ENCODE measurements at places on chromosomes 11 and 22.
A peak's percentile ranks its signal among the peaks of the same experiment; 100 is the strongest.

- no peak for DNase-seq
These were observed 663 bp downstream of the MRGPRG start for GRCh38 chr11:3217818-3218482.

- no peak for DNase-seq
These were observed 66.8 kb downstream of the BRD1 start for GRCh38 chr22:49760630-49761571.

GRCh38 chr11:50187220-50187619, 154.5 kb downstream of the OR4C45 start:
- DNase-seq, result no peak

DNA sequence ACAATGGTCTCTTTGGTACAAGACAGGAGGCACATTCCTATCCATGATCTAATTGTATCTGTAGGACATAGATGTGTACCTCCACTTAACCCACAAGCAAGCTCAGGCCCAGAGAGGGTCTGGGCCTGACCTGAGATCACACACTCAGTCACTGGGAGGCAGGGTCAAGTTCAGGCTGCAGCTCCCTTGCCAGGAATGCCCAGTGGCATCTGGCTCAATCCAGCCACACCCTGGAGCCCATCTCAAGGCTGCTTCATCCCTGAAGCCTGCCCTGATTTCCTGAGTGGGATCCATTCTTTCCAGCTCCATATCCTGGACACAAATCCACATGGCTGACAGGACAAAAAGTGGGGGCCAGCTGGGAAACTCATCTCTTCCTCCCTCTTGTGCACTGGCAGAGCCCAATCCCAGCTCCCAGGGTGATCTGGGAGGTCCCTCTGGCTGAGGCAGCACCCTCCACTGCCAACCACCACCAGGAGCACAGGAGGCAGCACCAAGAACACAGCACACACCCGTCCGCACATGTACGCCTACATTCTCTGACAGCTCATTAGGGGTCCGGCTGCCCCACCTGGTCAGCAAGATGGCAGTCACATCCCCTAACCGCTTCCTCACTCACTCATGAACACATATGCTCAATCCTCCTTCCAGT, 39.2 kb upstream of the KLHL35 start:
- no peak for DNase-seq

GRCh38 chr11:47225552-47226400, 11.0 kb downstream of the DDB2 start:
- no peak for DNase-seq

DNA sequence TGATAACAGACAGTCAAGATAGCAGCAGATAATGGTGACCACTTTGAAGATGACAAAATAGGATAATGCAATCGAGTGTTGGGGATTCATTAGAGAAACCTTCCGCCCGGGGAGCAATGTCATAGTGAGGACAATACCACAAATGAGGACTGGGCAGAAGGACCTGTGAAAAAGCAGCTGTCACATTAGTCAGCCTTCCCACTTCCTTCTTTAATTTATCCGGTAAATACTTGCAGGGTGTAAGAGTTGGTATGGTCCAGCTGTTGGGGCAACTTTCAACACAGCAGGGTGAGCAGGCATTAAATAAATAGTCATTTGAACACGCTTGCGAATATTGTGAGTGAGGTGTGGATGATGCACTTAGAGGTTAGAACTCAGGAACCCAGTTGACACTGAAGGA, 132.5 kb upstream of the KIRREL3 start:
- DNase-seq, result no peak

DNA sequence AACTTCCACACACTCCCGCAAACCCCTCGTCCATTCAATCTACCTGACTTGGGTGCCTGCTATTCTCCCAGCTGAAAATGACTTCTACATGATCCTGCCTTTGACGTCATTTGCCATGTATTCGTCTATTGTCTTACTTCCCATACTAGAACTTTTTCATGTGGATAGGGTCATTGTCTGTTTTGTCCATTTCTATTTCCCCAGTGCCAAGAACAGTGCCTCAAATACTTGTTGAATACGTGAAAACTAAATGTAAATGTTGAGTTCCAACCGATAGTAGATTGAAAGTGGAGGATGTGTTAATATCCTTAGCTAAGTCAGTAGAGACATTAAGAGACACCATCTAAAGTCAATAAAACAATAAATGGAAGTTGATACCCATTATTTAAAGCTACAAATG, 935 bp downstream of the TRIM68 start:
- no peak for DNase-seq

DNA sequence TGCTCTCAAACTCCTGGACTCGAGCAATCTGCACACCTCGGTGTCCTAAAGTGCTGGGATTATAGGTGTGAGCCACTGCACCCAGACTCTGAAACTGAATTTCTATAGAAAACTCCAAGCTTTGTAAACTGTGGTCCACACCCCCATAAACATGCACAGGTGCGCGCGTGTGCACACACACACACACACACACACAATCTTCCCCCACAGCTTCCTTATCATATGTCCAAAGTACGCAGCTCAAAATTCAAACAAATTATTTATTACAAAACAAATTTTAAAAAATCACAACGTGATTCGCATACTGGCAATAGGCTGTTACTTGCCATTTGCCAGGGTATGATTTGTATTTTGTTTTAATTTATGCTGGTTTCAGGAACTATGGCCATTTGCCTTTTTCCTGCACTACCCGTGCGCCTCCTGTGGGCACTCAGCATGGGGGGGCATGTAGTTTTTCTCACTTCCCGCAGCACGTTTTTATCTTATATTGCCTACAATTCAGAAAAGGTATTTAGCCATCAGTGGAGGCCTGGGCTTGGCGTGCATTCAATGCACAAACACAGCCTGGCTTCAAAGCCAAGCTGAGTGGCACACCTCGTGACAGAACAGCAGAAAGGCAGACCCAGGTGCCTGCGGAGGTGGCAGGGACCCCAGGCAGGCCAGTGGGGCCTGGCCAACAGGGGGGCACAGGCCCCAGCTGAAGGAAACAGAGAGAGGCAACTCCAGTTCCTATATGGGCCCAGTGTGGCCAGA, 10.8 kb upstream of the SNX32 start:
- no peak for DNase-seq

DNA sequence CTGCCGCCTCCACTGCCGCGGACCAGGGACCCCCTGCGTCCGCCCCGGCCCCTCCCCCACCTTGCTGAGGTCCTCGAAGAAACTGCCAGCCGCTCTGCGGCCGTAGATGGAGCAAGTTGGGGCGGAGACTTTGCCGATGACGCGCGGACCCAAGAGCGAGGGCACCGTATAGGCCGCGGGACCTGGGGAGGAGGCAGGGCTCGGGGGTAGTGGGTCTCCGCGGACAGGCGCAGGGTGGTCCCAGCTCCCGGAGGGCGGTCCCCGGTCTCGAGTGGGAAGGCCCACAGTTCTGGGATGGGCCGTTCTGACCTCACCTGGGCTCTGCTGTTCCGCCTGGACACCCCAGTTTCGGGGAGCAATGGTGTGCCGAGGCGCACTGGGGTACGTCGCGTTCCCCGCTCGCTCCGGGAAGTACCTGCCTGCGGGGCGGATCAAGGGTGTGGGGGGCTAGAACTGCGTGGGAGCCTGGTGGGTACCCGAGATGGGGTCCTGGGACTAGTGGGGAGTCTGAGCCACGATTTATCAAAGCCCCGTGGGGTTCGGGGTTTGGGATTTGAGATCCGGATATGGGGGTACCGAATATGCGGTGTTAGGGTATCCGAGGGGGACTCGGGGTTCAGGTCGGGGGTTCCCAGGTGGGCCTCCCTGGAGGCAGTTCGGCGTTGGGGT, 1.2 kb upstream of the TYMP start:
- peak; percentile 59 for DNase-seq

DNA sequence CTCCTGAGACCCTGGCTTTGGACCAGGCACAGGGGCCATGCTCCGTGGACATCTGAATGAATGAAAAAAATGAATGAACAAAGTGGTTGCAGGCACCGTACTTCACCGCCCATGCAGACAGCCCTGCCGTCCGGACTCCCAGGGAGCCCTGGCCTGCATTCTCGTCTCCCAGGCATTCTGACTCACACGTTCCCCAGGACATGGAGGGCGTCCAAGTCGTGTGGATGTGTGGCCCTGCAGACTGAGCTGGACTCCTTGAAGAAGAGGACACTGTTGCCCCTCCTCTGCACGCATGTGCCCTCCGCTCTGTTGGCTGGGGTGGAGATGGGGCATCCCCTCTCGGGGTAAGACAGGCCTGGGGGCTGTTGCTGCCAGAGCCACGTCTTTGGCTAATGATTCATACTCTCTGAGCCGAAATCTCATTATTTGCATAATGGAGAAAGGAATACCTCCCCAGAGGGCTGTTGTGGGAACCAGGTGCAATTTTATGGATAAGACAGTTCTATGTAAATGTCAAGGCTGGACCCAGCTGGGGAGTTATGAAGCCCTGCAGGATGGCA, 49.7 kb downstream of the RTL6 start:
- no peak for DNase-seq

- DNase-seq, result no peak
These were observed 12.7 kb downstream of the LGALS12 start for GRCh38 chr11:63518548-63518947.

GRCh38 chr11:119305556-119306372, 11.2 kb downstream of the MCAM start:
- no peak for DNase-seq

DNA sequence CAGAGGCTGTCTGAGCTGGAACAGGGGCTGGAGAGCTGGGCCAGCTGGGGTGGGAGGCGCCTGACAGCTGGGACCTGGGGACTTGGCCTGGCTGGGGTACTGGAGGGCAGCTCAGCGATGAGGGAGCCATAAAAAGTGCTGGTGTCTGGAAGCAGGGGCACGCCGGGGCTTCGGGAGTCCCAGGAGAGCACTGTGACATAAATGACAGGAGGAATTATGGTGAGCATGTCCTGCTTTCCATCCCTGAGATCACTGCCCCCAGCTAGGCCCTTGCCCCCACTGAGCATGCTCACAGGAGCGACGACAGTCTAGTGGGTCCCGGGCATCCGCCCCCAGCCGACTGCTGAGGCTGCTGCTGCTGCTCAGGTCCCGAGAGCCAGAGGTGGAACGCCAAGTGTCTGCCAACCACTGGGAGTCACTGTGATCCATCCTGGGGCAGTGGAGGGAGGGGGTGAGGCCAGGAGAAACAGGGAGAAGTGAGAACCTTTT, 6.2 kb downstream of the ROBO4 start:
- DNase-seq, result no peak

- DNase-seq, result no peak
These were observed 974 bp downstream of the PPIL2 start for GRCh38 chr22:21666786-21667185.

DNA sequence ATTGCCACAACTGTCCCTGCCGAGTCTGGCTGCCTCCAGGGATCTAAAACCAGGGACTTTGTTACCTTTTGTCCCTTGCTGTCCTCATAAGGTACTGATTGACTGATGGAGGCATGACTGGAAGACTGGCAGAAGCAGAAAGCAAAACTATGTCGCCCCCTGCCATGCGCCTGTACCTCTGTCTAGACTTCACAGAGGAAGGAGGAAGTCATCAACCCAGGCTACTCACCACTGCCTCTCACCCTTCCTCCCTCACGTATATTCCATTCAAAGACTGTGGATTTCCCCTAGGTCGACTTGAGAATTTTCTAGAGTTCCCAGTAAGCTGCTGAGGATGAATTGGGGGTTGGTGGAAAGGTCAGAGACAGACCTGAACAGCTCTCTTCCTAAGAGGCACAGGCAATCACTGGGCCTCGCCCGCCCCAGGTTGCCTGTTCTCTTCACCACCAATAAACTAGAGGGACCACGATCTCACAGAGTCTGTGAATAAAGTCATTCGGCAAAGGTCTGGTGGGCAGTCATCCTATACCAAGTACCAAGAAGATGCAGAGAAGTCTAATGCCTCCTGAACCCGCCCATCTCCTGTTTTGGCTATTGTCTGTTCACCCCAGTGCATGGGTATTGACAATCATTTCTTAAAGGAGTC, 27.5 kb upstream of the CHST1 start:
- no peak for DNase-seq

- DNase-seq, result no peak
These were observed 2.5 kb downstream of the TAF10 start for GRCh38 chr11:6609502-6610015.

GRCh38 chr11:26297189-26297975, 34.5 kb upstream of the ANO3 start:
- DNase-seq, result peak; percentile 55

GRCh38 chr11:30346068-30346688, 23.3 kb downstream of the ARL14EP start:
- peak; percentile 46 for DNase-seq

DNA sequence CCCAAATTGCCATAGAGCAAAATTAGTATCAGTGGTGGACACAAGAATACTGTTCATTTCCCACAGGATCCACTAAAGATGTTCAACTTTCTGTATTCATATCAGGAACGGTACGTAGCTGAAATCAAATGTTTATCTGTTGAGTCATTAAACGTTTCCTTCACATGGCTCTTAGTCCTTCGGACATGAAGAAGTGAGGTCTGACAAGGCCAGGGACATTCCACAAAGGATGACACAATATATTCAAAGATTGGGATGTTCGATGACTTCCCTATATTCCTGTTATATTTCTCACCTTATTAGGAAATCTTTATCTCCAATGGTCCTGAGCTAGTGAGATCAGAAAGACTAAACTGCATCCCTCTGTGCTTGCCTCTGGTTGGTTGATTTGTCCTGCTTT, 129.0 kb downstream of the ETS1 start:
- no peak for DNase-seq

GRCh38 chr11:57321388-57322255, 3.1 kb downstream of the TNKS1BP1 start:
- DNase-seq, result no peak

GRCh38 chr11:58622344-58622743, at the start of gene CNTF:
TSS of gene CNTF (plus strand) at chr11:58622665. CDS start at chr11:58622753, 88 bp downstream.
- DNase-seq, result no peak

DNA sequence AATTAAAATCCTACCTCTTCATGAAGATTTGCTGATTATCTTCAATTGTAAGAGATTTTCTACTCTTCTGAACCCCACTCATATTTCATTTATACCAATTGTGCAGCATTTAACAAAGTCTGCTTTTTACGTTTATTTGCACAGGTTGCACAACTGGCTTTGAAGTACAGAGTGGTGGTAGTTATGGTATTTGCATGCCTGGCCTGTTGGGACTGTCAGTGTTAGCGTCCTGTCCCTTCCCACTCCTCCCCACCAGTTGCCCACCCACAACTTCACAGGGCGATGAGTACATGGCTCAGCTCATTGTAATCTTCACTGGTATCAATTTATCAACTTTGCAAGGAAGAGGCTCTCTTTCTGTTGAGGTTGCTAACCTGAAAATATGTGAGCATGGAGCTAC, 372.3 kb downstream of the AASDHPPT start:
- no peak for DNase-seq

- DNase-seq, result no peak
These were observed 54.8 kb downstream of the SBF1 start for GRCh38 chr22:50420015-50420414.

- DNase-seq, result no peak
These were observed 103.2 kb downstream of the C11orf65 start for GRCh38 chr11:108364159-108364558.

DNA sequence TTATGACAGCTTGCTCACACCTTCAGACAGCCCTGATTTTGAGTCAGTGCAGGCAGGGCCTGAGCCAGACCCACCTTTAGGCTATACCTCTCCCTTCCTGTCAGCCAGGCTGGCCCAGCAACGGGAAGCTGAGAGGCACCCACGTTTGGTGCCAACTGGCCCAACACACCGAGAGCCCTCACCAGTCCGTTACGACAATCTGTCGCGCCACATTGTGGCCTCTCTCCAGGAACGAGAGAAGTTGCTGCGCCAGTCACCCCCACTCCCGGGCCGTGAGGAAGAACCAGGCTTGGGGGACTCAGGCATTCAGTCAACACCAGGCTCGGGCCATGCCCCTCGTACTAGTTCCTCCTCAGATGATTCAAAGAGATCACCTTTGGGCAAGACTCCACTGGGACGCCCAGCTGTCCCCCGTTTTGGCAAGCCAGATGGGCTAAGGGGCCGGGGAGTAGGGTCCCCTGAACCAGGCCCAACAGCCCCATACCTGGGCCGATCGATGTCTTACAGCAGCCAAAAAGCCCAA, 13.1 kb downstream of the MED19 start:
- no peak for DNase-seq

Measured in NCI-H1930 (cell line).